Upper lobe of right lung (tissue), 1 donor: ENCODE measurements at places on chromosomes 2 and 18.

- no peak for DNase-seq
These were observed 858.7 kb upstream of the ACVR2A start for GRCh38 chr2:146986161-146986560.

- no peak for DNase-seq
These were observed 28.7 kb downstream of the ELP2 start for GRCh38 chr18:36158266-36158867.

GRCh38 chr2:189819297-189819704 is 35.1 kb downstream of the PMS1 start:
- no peak for DNase-seq

DNA sequence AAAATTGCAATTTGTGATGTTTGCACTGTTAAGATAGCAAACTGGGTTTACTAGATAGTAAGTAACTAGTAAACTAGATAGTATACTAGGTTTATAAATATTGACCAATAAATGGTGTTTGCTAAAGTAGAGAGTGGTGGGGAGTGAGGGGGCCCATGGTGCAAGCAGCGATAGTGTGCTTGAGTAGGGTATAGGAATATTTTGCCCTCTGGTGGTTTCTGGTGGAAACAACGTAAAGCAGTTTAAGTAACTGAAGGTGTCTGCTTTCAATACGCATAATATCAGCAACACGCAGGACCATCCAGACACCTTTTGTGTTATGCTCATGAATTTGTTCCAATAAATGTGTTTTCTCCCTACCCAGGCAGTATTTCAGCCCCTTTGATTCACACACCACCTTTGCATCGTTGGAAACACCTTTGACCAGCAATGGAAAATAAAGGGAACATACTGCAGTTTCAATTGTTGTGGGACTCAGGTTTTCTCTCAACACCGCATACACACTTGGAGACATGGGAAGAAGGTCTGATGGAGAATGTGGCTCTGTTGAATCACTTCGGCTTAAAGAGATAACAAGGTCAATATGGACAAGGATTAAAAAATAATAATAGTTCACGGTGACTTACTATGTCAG is 16.7 kb upstream of the STAT1 start:
- DNase-seq: no peak

- DNase-seq: peak; percentile 94
These were observed 129.6 kb upstream of the SLC1A4 start for GRCh38 chr2:64859312-64860212.

DNA sequence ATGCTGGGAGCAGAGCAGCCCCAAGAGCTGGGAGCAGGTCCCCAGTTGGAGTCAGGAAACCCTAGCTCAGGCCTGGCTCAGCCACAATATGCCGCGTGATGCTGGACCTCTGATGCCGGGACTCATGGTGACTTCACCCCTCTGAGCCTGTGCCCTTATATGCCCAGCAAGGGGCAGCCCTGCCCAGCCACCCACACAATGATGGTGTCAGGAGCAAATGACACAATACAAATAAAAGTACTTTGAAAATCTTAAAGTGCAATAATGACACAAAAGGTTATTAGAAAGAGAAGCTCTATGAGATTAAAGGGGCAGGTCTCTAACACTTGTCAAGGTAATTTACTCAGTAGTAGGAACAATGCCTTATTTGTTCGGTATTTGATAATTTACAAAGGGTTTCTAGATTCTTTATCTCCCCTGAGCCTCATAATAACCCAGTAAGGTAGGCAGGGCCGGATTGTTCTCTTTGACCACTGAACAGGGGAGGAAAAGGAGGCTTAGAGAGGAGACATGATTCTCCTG is 18.3 kb upstream of the KIF3C start:
- DNase-seq: peak; percentile 82

GRCh38 chr18:43534511-43534910 is 257.2 kb upstream of the SYT4 start:
- DNase-seq: no peak

GRCh38 chr18:56517761-56518160 is 120.6 kb downstream of the TXNL1 start:
- no peak for DNase-seq

- no peak for DNase-seq
These were observed 48.0 kb downstream of the LOXHD1 start for GRCh38 chr18:46609048-46609447.

- DNase-seq: no peak
These were observed 8.0 kb downstream of the HES6 start for GRCh38 chr2:238231809-238232208.

- DNase-seq: no peak
These were observed 16.6 kb downstream of the RBFA start for GRCh38 chr18:80050797-80051196.

- no peak for DNase-seq
These were observed 264.4 kb downstream of the NEDD4L start for GRCh38 chr18:58308463-58308862.

DNA sequence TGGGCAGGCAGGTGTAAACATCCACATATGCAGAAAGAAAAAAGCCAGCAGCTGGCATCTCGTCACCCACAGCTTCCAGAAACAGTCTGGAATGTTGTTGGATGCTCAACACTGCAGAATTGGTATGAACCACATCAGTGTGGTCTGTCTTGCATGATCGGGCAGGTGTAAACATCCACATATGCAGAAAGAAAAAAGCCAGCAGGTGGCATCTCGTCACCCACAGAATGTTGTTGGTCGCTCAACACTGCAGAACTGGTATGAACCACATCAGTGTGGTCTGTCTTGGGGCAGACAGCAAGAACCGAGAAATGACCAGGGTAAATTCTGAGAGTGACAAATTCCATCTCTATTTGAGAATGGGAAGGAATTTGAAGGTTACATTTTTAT is 39.6 kb downstream of the DOCK10 start:
- DNase-seq: no peak

DNA sequence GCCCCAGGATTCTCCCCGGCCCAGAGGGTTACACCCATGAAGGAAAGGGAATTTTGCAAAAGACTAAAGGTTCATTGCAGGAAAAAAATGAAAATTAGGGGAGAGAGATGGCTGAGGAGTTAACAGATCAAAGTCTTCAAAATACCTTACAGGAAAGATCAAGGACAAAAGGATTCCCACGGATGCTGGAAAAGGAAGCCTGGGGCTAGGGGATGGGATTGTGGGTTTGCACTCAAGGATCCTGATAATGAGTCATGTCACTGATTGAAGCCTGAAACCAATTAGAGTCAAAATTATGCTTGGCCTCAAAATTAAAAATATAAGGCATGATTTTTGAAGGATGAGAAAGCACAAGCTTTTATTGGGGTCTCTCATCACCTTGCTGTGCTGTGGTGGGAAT is 32.6 kb upstream of the COPS8 start:
- DNase-seq: no peak

- DNase-seq: no peak
These were observed 139.8 kb downstream of the ZFP36L2 start for GRCh38 chr2:43086451-43087221.

DNA sequence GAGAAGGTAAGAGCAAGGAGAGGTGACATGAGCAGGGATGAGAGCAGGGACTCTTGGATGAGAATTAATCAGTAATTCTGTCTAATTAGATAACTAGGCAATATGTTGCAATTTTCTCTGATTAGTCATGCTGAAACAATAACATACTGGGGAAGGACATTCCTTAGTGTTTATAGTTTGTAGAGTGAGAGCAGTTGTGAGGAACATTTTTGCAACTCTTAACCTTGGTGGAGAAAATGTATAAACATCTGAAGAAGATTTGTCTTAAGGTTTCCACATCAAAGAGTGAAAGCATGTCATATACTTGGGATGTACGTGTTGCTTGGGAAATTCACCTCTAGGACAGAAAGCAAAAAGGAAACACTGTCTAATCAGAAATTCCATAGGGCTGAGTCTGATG is 955.4 kb upstream of the FANCL start:
- no peak for DNase-seq

- no peak for DNase-seq
These were observed 60.7 kb downstream of the CDC42EP3 start for GRCh38 chr2:37610638-37611289.

DNA sequence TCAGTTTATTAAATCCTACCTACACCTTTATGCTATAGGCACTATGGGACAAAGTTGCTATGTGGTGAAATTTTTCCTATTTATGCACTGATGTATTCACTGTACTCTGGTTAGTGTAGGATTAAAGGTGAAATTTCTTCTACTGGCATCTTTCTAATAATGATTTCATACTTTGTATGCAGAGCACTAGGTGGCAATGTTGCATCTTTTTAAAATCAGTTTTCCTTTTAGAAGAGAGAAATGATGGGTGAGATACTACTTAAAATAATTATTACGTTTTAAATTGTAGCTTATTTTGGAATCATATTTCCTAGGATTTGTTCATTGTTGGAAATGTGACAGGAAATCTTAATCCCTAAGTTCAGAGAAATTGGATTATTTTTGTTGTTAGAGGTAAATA is 150.9 kb downstream of the CD8B2 start:
- DNase-seq: no peak

DNA sequence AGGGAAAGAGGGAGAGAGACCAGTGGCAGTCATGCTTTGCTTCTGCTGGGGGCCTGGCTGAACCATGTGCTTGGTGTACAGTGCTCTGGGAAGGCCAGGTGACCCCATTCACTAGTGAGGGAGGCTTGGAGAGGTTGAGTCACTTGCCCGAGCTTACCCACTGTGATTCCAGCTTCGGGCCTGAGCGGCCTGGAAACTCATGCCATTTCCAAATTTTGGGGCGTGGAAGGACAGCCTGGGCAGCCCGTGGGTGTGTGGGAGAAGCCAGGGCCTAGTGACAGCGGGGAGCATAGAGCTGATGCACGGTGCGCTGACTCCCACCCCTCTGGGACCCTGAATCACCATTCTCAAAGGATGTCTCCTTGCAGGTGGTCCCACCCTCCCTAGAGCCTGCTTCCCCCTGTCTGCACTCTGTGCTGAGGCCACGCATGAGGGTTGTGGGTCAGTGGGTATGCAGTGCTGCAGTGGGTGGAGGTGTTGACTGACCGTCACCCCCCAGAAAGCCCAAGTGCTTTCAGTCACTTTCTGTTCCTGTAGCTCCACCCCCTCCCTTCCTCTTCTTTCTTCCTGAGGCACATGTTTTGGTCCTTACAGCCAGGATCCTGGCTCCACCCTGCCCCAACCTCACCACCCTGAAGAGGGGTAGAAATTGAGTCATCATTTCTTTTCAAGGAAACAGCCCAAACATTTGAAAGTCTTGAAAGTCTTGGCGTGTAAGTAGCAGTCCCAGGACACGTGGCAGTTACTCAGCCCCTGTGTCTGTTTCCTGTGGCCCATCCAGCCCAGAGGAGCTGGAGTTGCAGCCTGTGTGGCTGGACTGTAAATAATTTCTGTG is 69.3 kb upstream of the MCFD2 start:
- peak; percentile 82 for DNase-seq

DNA sequence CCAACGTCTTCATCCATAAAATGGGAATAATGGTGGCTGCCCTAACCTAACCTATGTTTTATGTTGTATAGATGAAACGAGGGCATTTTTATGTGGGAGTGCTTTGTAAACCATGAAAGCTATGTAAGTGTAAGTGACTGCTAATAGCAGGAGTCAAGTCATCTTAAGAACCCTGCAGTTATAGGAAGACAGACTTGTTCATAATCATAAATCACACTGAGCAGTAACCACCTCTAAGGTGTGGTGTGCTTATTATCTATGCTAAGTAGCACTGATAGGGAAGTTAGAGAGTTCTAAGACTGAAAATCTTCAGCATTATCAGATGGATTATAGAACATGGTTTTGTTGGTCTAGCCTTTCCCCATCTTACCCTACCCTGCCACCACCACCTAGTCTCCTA is 24.2 kb upstream of the NRP2 start:
- no peak for DNase-seq

DNA sequence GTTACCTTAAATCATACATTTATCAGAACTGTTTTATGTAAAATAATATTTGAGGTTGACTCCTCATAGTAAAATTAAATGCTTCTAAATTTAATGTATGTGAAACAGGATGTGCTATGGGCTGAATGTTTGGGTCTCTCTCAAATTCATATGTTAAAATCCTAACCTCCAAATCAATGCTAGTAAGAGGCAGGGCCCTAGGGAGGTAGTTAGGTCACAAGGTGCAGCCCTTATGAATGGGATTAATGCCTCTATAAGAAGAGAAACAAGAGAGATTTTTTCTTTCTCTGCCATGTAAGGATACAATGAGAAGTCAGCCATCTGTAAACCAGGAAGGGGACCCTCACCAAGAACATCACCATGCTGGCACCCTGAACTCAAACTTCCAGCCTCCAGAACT is 67.2 kb upstream of the ETAA1 start:
- DNase-seq: no peak

DNA sequence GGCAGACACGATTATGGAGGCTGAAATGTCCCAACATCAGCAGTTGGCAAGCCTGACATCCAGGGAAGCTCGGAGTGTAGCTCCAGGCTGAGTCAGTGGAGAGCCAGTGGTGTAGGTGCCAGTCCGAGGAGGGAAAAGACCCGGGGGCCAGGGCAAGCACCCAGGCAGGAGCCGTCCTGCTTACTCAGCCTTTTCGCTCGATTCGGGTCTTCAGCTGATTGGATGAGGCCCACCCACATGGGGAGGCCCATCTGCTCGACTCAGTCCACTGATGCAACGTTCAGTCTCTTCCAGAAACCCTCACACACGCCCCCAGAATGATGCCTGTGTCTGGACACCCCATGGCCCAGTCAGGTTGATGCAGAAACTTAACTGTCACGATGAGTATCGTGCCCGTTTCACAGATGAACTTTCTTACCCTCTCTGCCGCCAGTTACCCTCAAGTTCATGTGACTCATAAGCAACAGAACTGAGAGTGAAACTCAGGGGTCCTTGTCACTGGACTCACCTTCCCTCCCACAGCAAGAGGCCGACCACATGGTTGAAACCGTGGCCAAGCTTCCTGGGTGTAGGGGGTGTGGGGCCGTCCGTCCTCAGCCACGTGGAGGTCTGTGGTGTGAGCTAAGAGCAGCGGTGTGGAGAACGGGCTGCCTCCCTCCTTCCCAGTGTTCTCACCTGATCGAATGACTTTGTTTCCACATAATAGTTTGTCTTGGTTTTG is 197.4 kb upstream of the HDAC4 start:
- DNase-seq: peak; percentile 45

DNA sequence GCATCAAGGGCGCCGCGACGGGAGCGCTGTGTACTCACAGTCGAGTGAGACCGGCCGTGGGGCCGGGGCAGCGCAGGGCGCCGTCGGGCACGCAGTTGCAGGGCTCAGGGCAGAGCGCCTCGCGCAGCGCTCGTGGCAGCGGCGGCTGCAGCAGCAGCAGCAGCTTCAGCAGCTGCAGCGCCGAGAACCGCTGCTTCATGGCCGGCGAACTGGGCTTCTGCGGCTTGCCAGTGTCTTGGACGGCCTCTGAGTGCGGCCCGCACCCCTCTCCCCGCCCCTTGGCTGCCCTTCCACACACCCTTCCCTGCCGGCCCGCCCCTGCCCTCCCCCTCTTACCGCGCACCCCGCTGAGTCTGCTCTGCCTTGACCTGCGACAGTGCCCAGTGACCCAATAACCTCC is at the start of gene LHCGR:
Gene LHCGR, minus strand, starts transcription at position 252 of the 400 bp plus-strand sequence. Its CDS starts 53 bp downstream, at position 199.
- DNase-seq: peak; percentile 71

DNA sequence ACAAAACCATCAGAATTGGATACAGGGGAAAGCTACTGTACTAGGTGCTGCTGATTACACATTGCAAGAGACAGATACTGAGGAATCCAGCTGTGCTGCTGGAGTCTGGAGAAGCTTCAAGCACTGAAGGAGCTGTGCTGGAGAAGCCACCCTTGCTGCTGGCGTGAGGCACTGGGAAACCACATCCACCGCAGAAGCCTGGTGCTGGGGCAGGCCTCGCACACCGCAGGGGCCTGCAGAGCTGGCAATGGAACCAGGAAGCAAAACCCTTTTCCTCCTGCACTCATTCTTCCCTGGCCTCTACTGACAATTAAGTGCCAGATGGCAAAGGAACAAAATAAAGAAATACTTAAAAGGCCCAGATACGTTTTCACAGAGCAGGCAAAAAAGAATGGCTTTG is 94.4 kb upstream of the MSH6 start:
- no peak for DNase-seq
